GM03348 (cell line): ENCODE measurements at places on chromosomes 16 and 17.

DNA sequence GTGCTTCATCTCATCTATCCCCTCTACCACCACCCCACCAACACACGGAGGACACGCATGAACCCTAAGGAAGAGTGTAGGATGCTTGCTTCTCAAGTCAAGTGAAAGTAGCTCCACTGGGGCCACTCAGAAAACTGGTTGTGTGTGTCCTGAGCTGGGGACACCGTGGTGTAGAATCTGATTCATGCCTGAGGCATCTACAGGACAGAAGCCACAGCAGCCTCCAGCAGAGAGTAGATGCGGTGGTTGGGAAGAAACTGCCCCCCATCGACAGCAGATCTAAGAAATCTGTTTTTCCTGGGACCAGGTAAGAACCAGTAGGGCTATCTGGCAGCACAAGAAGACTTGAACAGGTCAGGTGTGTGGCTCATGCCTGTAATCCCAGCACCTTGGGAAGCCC lies 51.9 kb upstream of the HLF start:
- no peak for DNase-seq

GRCh38 chr17:27817731-27818130 lies 17.4 kb upstream of the NOS2 start:
- no peak for DNase-seq

GRCh38 chr16:14509055-14509454 lies 121.0 kb downstream of the PARN start:
- DNase-seq, result peak; percentile 44

- DNase-seq, result no peak
These were observed 126.0 kb upstream of the ERCC4 start for GRCh38 chr16:13793841-13794409.

GRCh38 chr17:64252831-64253230 lies 10.2 kb downstream of the TEX2 start:
- no peak for DNase-seq

DNA sequence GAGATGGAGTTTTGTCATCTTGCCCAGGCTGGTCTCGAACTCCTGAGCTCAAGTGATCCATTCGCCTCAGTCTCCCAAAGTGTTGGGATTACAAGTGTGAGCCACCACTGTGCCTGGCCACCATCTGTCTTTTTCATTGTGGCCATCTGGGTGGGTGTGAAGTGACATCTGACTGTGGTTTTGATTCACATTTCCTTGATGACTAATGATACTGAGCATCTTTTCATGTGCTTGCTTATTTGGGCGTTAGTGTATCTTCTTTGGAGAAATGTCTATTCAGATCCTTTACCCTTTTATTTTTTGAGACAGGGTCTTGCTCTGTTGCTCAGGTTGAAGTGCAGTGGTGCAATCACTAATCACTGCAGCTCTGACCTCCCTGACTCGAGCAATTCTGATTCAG lies 53.9 kb upstream of the ERN1 start:
- DNase-seq, result peak; percentile 38

GRCh38 chr16:28014851-28015250 lies 48.7 kb downstream of the GSG1L start:
- DNase-seq, result no peak

GRCh38 chr17:76585649-76586593 lies at the start of gene ST6GALNAC2:
Gene ST6GALNAC2, minus strand, starts transcription at chr17:76585860. Its CDS starts 52 bp downstream, at chr17:76585808.
- DNase-seq, result peak; percentile 66

DNA sequence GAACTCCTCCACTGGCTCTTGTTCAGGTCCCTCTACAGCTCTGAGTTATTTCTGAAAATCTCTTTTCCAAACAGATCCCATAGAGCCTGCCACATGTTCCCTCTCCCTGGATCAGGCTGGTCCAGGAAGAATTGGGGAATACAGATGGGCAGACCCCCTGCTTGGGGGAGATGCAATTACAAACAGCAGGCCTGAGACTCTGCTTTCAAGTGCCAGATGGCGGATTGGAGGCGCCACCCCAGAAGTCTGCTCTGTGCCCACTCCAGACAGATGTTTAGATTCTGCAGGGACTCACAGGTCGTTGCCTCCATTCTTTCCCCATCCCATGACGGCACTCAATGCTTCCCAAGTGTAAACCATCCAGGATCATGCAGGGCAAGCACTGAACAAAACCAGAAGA lies 316.6 kb downstream of the SLC39A11 start:
- no peak for DNase-seq

- peak; percentile 90 for DNase-seq
These were observed 1.9 kb downstream of the PMP22 start for GRCh38 chr17:15263206-15263579.

- DNase-seq, result peak; percentile 76
These were observed 6.3 kb upstream of the XPO6 start for GRCh38 chr16:28218109-28218508.

DNA sequence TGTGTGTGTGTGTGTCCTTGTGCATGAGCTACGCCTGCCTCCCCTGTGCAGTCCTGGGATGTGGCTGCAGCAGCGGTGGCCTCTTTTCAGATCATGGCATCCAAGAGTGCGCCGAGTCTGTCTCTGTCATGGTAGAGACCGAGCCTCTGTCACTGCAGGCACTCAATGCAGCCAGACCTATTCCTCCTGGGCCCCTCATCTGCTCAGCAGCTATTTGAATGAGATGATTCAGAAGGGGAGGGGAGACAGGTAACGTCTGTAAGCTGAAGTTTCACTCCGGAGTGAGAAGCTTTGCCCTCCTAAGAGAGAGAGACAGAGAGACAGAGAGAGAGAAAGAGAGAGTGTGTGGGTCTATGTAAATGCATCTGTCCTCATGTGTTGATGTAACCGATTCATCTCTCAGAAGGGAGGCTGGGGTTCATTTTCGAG lies 22.5 kb downstream of the STAT5A start:
- DNase-seq, result no peak

GRCh38 chr16:85486256-85486915 lies 126.7 kb upstream of the GSE1 start:
- no peak for DNase-seq

GRCh38 chr16:603933-604332 lies 14.1 kb downstream of the RAB40C start:
- no peak for DNase-seq

DNA sequence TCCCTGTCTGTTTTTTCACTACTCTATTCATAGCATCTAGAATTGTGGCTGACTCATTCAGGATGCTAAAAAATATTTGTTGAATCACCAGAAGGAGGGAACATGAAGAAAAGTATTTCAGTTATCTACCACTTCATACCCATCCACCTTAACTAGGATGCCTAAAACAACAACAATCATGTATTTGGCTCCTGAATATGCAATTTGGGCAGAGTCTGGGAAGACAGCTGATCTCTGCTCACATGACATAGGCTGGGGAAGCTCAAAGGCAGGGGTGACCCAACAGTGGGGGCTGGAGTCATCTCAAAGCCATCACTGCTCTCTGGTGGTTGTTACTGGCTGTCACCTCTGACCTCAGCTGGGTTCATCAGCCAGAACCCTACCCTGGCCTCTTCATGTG lies 80.1 kb upstream of the RPL38 start:
- no peak for DNase-seq

DNA sequence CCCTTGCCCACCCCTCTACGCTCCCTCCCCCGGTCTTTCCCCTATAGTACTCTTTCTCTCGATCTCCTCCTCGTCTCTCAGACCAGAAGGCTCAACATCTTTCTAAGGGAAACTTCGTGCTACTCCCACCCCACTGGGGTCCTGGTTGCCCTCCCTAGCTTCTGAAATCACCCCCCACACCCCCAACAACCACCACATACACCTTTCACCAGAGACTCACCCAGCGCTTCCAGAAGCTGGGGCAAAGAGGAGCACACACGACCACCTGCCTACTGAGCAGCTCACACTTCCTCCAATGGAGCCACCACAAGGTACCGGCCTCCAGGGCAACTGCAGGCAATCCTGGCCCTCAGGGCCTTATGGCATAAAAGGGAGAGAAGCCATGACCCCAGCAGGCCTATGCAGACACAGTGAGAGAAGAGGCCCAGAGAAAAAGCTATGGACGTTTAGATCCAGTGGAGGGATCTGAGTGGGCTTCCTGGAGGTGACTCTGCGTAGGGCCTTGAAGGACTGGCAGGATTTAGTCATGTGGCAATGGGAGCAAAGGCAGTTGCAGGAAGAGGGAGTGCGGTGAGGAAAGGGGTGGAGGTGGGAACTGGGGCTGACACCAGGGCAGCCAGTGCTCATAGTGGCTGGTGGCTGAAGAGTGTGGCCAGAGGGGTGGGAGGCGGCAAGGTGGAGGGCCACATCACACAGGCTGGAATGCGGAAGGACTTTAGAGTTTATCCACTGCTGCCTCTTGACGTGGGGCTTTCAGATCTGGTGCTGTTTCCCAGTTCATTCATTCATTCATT lies 12.1 kb upstream of the TMEM92 start:
- no peak for DNase-seq

GRCh38 chr16:12133729-12134128 lies 157.2 kb downstream of the SNX29 start:
- DNase-seq, result no peak

- no peak for DNase-seq
These were observed 15.2 kb upstream of the PLD6 start for GRCh38 chr17:17221329-17221728.
